ENCODE measurements at places on chromosomes 7 and 10. TPM values are rescaled to one million over a fixed set of nuclear protein-coding genes. Genes with fewer than 3 reads are reported as not detected.

GRCh38 chr7:40165216-40165615 lies 30.4 kb downstream of the SUGCT start:
- DNase-seq = no peak

DNA sequence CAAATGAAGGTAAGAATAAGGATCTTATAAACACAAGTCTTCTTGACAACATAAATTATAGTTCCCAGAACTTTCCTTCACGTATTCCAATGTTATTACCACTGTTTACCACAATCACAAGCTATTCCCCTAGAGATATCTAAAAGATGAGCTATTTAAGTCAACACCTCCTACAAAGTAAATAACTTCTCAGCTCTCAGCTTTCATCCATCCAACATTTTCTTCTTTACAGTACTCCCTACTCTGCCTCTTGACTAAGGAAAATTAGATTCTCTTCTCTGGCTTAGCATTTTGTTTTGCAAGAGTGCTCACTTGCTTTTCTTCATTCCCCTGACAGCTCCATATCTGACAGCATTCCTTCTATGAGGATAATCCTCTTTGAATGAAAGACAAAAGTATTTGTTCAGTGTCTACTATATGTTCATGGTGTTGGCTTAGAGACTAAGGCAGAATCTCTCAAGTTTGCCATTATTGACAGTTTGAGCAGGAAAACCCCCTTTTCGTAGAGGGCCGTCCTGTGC lies 93.0 kb upstream of the IL6 start:
- no peak for DNase-seq

- no peak for DNase-seq
Observed at GRCh38 chr10:34372509-34372908, 442.6 kb downstream of the PARD3 start.

- DNase-seq = no peak
Observed at GRCh38 chr10:5679606-5680005, 5.0 kb upstream of the TASOR2 start.

- no peak for DNase-seq
Observed at GRCh38 chr10:85513436-85513835, 853.2 kb downstream of the GRID1 start.

DNA sequence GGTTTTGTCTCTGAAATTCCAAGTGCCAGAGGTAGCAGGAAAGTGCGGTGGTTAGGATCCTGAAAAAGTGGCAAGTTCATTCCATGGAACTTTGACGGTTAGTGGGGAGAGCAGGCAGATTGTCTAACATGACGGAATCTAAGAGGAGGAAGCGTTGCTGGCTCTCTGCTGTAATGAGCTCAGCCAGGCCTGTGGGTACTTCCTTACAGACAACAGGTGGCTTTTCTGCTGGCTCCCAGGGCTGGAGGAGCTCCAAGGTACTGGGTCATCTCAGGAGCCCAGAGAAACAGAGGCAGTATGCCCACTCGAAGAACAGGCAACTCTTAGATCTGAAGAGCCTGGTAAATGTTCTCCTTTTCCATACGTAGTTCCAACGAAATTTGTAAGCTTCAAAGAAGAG lies 3.1 kb upstream of the AIFM2 start:
- DNase-seq = no peak

DNA sequence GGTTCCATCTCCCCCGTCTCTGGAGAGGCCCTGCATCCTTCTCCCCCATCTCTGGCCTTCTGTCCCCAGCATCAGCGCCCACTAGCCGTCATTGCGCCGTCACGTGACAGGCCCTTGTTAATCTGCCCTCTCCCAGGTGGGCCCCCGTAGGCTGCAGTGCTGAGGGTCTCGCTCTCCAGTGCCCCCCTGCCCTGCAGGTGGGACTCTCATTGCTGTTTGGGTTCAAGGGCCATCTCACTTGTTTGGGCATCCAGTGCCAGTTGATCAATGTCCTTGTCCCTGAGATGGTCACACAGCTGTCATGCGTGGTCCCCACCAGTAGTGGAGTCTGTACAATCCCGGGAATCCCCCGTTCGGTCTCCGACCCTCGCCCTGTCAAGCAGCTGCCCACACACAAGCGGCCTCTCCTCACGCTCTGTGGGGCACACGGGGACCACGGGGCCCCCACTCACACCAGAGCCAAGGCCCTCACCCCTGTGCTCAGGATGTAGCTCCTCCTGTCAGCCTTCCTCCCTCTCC lies 114.0 kb downstream of the INPP5A start:
- no peak for DNase-seq

GRCh38 chr10:59287587-59288255 lies 74.6 kb downstream of the FAM13C start:
- no peak for DNase-seq

DNA sequence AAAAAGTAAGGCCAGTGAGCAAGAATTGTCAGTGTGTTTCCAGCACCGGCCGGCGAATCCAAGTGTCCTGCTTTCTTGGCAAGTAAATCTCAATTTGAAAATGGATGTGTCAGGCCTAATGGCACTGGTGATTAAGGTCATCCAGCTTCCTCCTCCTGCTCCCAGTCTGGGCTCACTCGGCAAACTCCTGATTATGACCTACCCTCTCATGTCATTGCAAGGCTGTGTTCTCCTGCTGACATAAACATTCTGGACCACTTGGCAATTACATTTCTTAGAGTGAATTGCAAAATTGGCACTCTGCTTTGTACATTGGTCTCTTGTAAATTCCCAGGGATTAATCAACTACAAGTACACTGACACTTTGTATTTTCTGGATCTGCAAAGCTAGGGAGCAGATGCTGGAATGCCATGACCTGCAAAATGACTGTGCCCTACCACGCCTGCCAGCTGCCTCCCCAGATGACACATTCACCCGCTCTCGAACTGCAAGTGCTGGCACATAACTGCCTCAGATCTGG lies 473.8 kb downstream of the KIF20B start:
- DNase-seq = peak; percentile 44

Gene SPDYE2
- total RNA-seq = not detected

- no peak for DNase-seq
Observed at GRCh38 chr7:44824894-44825526, 22.9 kb downstream of the H2AZ2 start.

- DNase-seq = no peak
Observed at GRCh38 chr10:87547734-87548311, 43.1 kb downstream of the MINPP1 start.

- no peak for DNase-seq
Observed at GRCh38 chr7:20240080-20240926, 23.1 kb upstream of the MACC1 start.

GRCh38 chr7:78845155-78845554 lies 608.3 kb downstream of the MAGI2 start:
- no peak for DNase-seq

- no peak for DNase-seq
Observed at GRCh38 chr7:117565226-117565625, 85.4 kb downstream of the CFTR start.

DNA sequence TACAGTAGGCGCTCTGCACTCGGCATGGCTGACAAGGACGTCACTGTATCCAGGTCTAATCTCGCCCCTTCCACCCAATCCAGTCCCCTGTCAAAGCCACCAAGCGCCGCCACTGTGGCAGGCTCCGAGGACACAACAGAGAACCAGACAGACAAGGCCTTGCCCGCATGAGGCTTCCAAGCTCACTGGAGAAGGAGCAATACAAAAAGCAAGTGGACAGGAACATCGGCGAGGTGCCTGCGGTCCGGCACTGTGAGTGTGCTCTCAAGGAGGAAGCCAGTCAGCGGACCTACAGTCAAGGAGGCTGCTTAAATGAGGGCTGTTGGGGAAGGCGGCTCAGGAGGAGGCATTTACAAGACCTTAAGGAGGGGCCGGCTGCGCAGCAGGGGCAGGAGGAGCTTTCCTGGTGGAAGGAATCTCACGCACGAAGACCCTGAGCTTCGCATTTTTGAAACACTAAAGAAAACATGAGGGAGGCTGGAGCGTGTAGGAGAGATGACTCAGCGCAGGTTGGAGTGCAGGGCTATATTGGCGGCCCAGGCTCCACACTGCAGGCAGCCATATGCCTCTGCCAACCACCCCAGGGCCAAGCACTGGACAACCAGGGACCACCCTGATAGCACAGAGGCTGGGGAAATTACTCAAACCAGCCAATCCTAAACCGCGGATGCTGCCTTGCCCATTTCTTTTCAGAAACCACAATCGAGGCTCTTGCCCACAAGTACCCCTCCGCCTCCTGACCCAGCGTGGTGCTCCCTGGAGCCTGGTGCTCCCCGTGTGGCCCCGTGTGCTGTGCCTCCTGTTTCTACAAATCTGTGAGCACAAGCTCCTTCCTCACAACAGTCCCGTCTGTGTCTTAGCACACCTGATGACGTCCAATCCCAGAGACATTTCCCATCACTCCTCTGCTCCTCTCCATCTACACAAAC lies 28.9 kb downstream of the GNA12 start:
- no peak for DNase-seq

GRCh38 chr7:17434841-17435692 lies 136.6 kb downstream of the AHR start:
- DNase-seq = no peak

- peak; percentile 35 for DNase-seq
Observed at GRCh38 chr10:46299536-46300369, 13.0 kb downstream of the ANTXRL start.

- DNase-seq = no peak
Observed at GRCh38 chr7:103793614-103794013, 195.8 kb downstream of the RELN start.

Gene GLUD1
- total RNA-seq = 94.5 TPM

Gene CLEC2L
- total RNA-seq = not detected

DNA sequence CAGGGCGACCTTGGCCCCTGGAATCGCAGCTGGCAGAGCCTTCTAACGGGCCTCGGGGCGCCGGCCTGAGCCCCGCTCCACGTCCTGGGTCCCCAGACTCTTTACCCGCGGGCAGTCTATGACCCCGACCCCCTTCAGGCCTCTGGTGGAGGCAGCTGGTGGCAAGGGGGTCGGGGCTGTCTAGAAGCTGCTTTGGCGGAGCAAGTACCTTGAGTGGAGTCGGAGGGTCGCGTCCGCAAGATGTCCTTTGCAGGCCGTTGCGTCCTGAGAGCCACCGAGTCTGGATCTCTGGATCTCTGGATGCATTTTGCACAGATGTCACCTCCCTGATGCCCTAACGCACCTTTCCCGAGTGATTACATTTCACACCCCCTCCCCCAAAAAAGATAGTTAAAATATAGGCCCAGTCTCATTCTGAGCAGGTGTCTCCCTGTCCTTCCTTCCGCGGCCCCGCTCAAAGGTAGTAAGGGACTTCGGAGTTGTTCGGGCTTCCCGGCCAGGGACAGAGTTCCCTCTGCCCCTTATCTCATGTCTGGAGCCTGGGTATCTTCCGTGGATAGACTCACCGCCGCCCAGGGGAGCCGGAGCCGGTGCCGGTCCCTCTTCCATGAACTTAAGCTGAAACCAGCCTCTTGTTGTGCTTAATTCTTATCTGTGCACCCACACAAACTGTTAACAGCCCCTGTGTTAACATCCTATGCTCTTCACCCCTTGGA lies 457 bp downstream of the ACADSB start:
- peak; percentile 56 for DNase-seq

- DNase-seq = no peak
Observed at GRCh38 chr7:86958380-86958779, 101.1 kb downstream of the ELAPOR2 start.

All from right cardiac atrium (tissue), 5 donors.